A549 treated with AZD2906 at 1 μM for 4 hours (cell line): ENCODE measurements at places on chromosomes 1 and 21. TPM values are rescaled to one million over a fixed set of nuclear protein-coding genes. Genes with fewer than 3 reads are reported as not detected.

SLC2A5 gene
- 0.29 to 0.77 TPM (median 0.67 TPM) in 5 replicates for total RNA-seq

CSTB gene
- 76.0 to 95.5 TPM (median 90.3 TPM) in 5 replicates for total RNA-seq

NPL gene
- total RNA-seq: 0.44 to 0.79 TPM (median 0.53 TPM) in 5 replicates

ZNF648 gene
- not detected in 5 replicates for total RNA-seq

ERG gene
- total RNA-seq: 0.05 to 0.06 TPM (median 0.05 TPM) in 3 of 5 replicates, not detected in the others

GJA9 gene
- 0.03 TPM in 1 of 5 replicates, not detected in the others for total RNA-seq

CORT gene
- total RNA-seq: 0.09 to 0.26 TPM (median 0.18 TPM) in 4 of 5 replicates, not detected in the other

ECM1 gene
- total RNA-seq: 1.4 to 1.9 TPM (median 1.4 TPM) in 5 replicates

S100A5 gene
- 0.88 to 1.2 TPM (median 1.0 TPM) in 5 replicates for total RNA-seq

SORT1 gene
- 3.4 to 5.7 TPM (median 3.9 TPM) in 5 replicates for total RNA-seq
